T-cell (primary cell): ENCODE measurements at places on chromosomes 7 and 10. TPM values are rescaled to one million over a fixed set of nuclear protein-coding genes. Genes with fewer than 3 reads are reported as not detected.
A peak's percentile ranks its signal among the peaks of the same experiment; 100 is the strongest.

HOXA9 gene
- 0.57 TPM for total RNA-seq

TMEM72 gene
- total RNA-seq: not detected

CH25H gene
- not detected for total RNA-seq

RBP4 gene
- 3.8 TPM for total RNA-seq

PNLIP gene
- total RNA-seq: 2.6 TPM

MBL2 gene
- total RNA-seq: not detected

NRG3 gene
- not detected for total RNA-seq

LEP gene
- total RNA-seq: not detected

FGL2 gene
- total RNA-seq: 2.9 TPM

DNA sequence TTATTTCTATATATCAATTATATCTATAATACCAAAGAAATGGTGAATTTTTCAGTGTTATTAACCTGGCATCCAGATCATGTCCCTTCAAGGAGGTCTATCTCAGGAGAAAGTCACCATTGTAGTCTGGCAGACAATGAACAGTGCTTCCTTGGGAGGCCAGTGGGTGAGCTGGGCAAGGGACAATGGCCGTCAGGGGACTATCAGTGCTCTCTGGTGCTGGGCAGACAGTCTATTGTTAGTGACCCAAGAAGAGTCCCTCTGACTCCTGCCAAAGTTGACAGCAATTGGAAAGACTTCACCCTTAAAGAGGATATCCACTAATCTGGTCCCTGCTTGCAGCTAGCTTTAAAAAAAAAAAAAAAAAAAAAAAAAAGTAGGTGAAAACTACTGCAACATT, 7.1 kb downstream of the JAZF1 start:
- no peak for DNase-seq

DNA sequence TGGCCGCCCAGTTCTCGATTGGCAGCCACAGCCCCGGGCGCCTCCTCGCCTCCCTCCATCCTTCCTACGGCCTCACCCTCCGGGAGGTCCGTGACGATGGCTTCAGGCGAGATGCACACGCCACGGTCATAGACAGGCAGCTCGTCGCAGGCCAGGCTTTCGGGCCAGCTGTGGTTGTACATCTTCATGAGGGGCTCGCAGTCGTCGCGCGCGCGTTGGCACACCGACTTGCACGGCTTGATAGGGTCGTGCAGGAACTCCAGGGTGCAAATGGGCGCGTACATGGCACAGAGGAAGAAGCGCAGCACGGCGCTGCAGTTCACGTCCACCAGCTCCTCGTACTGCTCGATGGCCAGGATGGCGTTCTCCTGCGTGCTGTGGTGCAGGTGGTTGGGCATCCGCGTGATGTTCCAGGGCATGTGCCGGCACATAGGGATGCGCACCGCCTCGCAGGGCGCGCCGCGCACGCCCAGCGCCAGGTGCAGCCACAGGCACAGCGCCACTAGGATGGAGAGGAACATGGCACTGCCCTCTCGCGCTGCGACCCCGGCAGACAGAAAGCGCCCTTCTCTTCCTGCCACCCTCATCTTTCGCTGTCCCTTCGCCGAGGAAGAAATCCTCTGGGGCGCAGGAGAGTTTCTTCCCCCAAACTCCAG, 472 bp downstream of the SFRP4 start:
- no peak for DNase-seq

DNA sequence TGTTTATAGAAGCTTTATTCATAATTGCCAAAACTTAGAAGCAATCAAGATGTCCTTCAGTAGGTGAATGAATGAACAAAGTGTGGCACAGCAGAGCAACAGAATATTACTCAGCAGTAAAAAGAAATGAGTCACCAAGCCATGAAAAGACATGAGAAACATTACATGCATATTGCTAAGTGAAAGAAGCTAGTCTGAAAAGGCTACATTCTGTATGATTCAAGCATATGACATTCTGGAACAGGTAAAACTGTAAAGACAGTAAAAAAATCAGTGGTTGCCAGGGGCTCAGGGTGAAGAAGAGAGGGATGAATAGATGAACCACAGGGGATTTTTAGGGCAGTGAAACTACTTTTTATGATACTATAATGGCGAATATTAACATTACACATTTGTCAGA, 80.9 kb upstream of the APBB1IP start:
- DNase-seq: no peak

- no peak for DNase-seq
These were observed 159.8 kb downstream of the FOXP2 start for GRCh38 chr7:114574384-114574783.

- DNase-seq: no peak
These were observed 23.2 kb upstream of the ZNF32 start for GRCh38 chr10:43671659-43672531.

GRCh38 chr7:138720286-138720685, 19.1 kb upstream of the SVOPL start:
- no peak for DNase-seq

GRCh38 chr10:6071181-6072175, 9.3 kb upstream of the IL2RA start:
- no peak for DNase-seq

DNA sequence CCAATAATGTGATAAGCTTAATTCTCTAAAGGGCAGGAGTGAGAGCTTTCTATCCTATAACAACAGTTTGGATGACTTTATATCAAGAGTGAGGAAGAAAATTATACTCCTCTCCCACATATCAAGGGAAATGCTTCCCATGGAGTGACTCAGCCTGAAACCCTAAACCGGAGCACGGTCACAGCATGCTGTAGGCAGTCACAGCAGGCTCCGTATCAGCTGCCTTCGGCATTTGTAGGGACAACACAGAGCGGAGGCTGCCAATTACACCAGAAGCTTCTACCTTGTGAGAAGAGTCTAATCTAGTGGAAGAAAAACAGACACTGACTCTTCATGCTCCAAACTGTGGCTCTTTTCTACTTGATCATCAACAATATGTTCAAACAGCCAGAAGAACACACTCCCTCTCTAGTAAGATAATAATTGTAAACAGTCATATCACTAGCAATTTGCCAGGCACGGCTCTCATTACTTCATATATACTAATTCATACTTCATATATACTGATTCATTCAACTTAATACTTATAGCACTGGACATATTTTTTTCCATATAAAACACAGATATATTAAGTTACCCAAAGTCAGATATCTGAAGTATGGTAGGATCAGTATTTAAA, 65.9 kb downstream of the DGKB start:
- no peak for DNase-seq

DNA sequence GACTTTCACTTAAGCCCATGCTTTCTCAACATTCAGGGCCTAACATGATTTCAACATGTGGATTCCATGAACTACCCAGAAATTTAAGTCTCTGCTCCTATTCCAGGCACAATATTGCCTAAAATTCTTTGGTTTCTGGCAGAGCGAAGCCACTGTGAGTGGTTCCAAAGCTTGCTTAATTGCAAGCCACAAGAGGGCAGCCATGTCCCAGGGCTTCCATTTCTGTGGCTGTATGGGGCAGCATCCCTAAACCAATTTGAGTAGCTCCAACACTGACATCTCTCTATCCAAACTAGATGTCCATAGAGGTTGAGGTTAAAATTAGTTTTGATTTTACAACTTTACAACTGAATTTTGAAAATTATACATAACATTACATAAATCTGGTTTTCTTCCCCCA, 56.3 kb upstream of the MDFIC start:
- DNase-seq: peak; percentile 47

GRCh38 chr10:123769647-123770046, 103.5 kb downstream of the GPR26 start:
- no peak for DNase-seq

DNA sequence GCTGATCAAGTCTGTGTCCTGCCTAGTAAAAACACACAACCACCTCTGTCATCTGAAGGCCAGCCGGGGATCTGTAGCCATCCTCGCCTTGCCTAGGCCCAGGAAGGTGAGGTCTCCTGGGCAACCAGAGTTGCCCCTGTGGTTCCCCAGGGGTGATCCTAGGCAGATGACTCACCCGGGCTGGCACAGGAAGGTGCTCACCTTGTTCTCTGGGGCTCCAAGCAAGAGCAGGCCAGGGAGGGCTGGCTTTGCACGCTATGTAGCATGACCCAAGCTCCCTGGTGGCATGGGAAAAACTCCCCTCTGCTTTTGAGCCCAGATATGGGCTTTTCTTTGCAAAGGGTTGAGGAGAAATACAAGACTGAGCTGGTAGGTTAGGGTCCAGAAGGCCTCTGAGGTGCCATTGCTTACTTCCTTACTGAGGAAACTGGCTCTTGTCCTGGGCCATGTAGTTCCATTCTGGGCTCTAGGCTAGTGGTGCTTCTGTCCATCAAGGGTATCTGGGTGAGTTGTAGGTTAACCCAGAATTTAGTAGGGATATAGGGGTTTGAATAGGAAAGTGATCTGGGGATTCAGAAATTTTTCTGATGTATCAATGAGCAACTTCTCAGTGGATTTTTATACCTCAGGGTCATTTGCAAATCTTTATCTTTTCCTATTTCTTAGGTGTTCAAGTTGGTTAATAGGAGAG, 112.0 kb downstream of the NT5C2 start:
- no peak for DNase-seq

GRCh38 chr10:4617589-4617988, 208.4 kb upstream of the AKR1E2 start:
- no peak for DNase-seq

DNA sequence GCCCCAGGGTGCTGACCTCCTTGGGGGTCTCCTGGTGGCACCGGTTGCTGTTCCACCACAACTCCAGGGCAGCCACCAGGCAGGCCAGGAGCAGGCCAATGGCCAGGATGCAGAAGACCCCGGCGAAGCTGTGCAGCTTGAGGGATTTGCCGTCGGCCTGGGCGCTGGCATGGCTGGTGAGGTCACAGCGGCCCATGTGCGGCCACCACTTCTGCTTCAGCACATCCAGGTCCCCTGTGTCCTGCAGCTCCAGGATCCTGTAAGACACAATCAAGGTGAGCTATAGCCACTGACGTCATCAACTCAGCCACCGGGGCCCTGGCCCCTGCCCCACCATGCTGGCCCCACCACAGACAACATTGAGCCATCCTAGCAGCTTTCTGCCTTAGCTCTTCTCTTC, 753.2 kb downstream of the GRID1 start:
- DNase-seq: no peak

DNA sequence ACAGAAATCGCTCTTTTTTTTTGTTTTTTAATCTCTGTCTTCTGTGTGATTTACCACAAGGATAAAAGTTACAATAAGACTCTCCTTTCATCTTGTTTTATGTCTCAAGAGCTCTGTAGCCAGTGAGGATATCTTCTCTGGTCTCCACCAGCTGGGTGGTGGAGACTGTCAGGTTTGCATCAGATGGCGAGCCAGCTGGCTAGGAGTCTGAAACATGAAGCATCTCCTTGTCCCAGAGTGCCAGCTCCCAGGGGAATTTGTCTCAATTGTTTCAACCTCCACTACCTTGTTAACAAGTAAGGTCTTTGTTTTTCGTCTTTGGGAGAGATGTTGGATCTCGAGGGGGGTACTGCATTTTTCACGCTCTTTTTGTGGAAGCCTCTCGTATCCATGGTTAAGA, 47.3 kb downstream of the FRMPD2 start:
- no peak for DNase-seq

DNA sequence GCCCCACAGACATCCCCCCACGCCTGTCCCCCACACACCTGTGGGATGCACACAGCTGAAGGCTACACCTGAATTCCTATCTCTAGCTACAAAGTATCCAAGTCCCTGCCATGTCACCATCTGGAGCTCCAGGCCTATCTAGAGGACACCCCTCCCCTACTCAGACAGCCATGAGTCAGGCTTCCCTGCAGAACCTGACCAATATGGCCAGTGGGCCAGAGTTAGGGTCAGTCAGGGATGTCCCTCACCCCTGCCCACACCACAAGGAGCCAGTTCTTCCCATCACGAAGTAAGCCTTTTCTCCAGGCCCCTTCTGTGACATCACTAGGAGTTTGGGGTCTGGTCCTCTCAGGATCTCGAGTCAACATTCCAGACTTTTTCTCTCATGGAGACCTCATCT, 10.6 kb upstream of the SLC18A3 start:
- no peak for DNase-seq

DNA sequence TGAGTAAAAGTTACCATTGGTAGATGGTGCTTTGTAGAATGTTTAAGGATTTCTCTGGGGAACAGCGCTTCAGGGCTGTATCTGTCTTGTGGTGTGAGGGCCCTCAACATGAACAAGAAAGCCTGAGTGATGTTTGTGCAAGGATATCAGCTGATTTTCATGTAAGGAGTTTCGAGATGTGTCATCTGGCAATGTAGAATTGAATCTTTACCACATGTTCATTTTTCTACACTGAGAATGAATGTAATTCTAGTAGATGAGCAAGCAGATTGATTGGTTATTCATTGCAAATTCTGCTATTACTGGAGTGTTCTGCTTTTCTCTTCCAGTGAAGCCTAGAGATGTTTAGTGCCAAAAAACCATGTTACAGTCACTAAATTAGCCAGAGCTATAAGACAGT, 87.7 kb downstream of the ST7 start:
- DNase-seq: no peak

DNA sequence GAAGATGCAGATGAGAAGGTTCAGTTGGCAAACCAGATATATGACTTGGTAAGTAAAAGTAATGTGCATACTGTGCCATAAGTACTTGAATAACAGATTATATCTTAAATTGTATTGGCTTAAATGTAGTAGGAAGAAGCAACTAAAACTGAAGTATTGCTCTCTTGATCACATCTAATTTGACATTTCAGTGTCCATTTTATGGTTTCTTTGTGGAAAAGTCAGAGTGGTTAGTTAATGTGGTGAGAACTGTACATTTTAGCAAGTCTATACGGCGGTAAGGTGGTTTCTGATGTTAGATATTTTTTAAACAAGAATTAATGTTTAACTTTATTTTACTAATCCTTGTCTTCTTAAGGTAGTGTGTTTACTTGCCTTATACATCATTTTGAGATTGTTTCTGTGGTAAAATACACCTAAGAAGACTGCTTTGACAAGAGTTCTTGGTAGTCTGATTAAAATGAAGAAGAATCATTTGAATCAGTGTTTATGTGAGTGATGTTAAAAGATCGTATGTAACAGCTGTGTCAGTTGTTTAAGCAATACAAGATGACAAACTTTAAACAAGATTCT, 5.1 kb downstream of the ING3 start:
- DNase-seq: no peak

GRCh38 chr7:74449809-74450397, 3.8 kb upstream of the GTF2IRD1 start:
- peak; percentile 35 for DNase-seq

DNA sequence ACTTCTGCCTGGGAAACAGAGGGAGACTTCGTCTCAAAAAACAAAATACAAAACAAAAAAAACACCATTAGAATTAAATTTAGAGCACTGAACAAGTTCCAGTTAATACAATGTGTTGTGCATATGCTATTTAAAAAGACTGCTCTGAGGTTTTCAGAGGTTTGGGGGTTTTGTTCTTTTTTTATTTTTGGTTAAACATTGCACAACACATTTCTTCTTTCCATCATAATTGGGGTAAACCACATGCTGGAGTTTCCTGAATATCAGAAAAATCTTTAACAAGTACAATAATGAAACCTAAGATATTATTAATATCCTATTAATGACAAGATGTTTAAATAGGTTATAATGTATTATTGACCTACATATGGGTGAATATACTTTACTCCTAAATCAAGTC, 26.3 kb downstream of the IGF2BP3 start:
- no peak for DNase-seq

- DNase-seq: no peak
These were observed 70.3 kb downstream of the CALML3 start for GRCh38 chr10:5595095-5595494.

GRCh38 chr7:52482076-52482475, 553.4 kb upstream of the POM121L12 start:
- DNase-seq: no peak
